Uterus (tissue), 4 donors: ENCODE measurements at places on chromosomes 13 and 19. TPM values are rescaled to one million over a fixed set of nuclear protein-coding genes. Genes with fewer than 3 reads are reported as not detected.

The C1QTNF9B gene
- total RNA-seq, result not detected

The NAA16 gene
- total RNA-seq, result 48.1 TPM

The SULT2A1 gene
- total RNA-seq, result not detected

The PSG4 gene
- total RNA-seq, result not detected

The NKG7 gene
- total RNA-seq, result not detected

The CRB3 gene
- total RNA-seq, result not detected

The KIR2DL3 gene
- total RNA-seq, result not detected

The CYP2F1 gene
- total RNA-seq, result not detected

The NANOS3 gene
- total RNA-seq, result not detected

DNA sequence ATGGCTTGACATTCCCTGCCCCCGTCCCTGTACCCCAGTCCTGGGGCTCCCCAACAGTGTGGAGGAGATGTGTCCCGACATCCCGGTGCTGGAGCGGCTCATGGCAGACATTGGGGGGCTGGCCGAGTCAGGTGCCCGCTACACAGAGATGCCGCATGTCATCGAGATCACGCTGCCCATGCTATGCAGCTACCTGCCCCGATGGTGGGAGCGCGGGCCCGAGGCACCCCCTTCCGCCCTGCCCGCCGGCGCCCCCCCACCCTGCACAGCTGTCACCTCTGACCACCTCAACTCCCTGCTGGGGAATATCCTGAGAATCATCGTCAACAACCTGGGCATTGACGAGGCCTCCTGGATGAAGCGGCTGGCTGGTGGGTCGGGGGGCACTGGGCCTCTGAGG, 83.8 kb downstream of the RYR1 start:
- H3K27me3 ChIP-seq, result no peaks in the 10 kb centered on the region
- no peaks in the 10 kb centered on the region for H3K4me1 ChIP-seq
- H3K4me3 ChIP-seq, result no peak overlapping the region

GRCh38 chr13:45718992-45719391, 16.9 kb downstream of the CBY2 start:
- no peaks in the 10 kb centered on the region for H3K4me1 ChIP-seq
- no peak overlapping the region for H3K4me3 ChIP-seq
- no peak overlapping the region for H3K27ac ChIP-seq
- no peaks in the 10 kb centered on the region for H3K36me3 ChIP-seq
- no peaks in the 10 kb centered on the region for H3K27me3 ChIP-seq

GRCh38 chr19:6616011-6616410, 25.1 kb upstream of the CD70 start:
- H3K36me3 ChIP-seq, result no peaks in the 10 kb centered on the region
- no peak for DNase-seq
- no peaks in the 10 kb centered on the region for H3K27me3 ChIP-seq
- H3K4me3 ChIP-seq, result no peak overlapping the region

GRCh38 chr13:30154931-30155330, 152.4 kb downstream of the KATNAL1 start:
- H3K27me3 ChIP-seq, result no peaks in the 10 kb centered on the region
- H3K4me1 ChIP-seq, result no peaks in the 10 kb centered on the region

GRCh38 chr19:5822181-5822844, 17.2 kb downstream of the FUT6 start:
- H3K4me3 ChIP-seq, result no peak overlapping the region
- no peaks in the 10 kb centered on the region for H3K27me3 ChIP-seq
- H3K27ac ChIP-seq, result no peak overlapping the region
- no peaks in the 10 kb centered on the region for H3K4me1 ChIP-seq
- DNase-seq, result no peak
- no peaks in the 10 kb centered on the region for H3K36me3 ChIP-seq

DNA sequence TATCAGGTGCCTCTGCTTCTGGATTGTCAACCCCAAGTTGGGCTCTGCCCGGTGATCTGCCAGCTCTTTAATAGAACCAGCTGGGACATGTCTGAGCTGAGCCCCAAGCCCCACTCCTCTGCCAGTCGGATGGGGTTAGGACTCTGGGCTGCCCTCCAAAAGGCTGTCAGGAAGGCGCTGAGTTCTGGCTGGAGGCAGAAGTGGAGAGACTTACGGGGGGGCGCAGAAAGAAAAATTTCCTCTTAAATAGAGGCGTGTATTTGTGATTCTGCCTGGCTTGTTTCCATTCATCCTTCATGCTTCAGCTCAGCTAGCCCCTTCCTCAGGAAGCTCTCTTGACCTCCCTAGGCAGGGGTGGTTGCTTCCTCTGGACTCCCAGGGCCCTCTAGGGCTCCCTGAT, 985 bp upstream of the KCNK6 start:
- H3K36me3 ChIP-seq, result no peaks in the 10 kb centered on the region
- peaks cover 14% of the 10 kb centered on the region for H3K4me1 ChIP-seq
- peak; percentile 33 for DNase-seq
- peak overlapping the region; percentile 3 for H3K27ac ChIP-seq
- H3K4me3 ChIP-seq, result no peak overlapping the region
- no peaks in the 10 kb centered on the region for H3K27me3 ChIP-seq

DNA sequence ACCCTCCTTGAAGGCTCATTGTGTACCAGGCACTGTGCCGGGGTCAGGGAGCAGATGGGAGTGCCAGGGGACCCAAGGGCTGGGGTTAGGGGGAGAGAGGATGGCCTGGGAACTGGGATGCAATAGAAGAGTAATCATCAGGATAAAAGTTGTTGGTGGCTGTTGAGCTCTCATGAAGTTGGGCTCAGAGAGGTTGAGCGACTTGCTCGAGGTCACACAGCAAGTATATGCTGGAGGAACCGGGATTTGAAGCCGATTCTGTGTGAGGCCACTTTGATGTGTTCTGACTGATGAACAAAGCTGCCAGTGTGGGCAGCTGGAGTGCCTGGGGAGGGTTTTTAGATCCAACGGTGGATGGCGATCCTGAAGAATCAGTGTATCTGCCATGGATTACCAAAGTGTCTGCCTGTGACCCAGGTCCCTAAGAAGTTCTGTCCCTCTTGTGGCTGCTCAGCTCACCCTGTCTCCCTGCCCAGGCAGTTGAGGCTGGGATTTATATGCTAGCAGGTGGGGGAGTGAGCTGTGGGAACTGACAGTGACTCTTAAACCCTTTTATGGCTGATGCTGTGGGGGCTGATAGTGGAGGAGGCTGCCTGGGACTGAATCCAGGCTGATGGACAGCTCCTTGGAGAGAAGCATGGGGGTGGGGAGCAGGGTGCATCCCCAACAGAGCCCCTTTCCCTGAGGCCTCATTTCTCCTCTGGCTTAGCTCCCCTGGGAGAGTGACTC, 8.3 kb downstream of the ARHGEF18 start:
- no peaks in the 10 kb centered on the region for H3K36me3 ChIP-seq
- no peaks in the 10 kb centered on the region for H3K4me1 ChIP-seq
- H3K27ac ChIP-seq, result peak overlapping the region; percentile 81
- peak overlapping the region; percentile 39 for H3K4me3 ChIP-seq
- peak; percentile 68 for DNase-seq

GRCh38 chr13:30148171-30148754, 159.1 kb downstream of the KATNAL1 start:
- H3K36me3 ChIP-seq, result no peaks in the 10 kb centered on the region
- no peak overlapping the region for H3K4me3 ChIP-seq
- H3K27ac ChIP-seq, result no peak overlapping the region
- peaks cover 4% of the 10 kb centered on the region for H3K4me1 ChIP-seq
- no peaks in the 10 kb centered on the region for H3K27me3 ChIP-seq
- no peak for DNase-seq

DNA sequence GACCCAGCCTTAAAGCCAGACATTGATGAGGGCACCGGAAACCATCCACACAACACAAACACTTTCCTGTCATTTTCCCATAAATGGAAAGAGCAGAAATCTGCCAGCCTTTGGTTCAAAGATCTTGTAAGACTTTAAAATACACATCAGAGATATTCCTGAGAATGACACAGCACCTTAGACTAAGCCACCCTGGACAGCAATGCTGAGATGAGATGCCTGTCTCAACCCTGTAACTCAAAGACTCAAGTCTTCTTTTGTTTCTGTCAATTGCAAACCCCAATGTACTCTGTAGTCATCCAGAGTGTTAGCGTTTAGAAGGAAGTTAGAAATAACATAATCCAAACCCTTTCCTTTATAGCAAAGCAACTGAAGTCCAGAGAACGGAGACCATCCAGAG, 119.2 kb downstream of the CCNA1 start:
- no peak for DNase-seq
- H3K27ac ChIP-seq, result no peak overlapping the region
- no peak overlapping the region for H3K4me3 ChIP-seq
- no peaks in the 10 kb centered on the region for H3K36me3 ChIP-seq
- H3K4me1 ChIP-seq, result no peaks in the 10 kb centered on the region

DNA sequence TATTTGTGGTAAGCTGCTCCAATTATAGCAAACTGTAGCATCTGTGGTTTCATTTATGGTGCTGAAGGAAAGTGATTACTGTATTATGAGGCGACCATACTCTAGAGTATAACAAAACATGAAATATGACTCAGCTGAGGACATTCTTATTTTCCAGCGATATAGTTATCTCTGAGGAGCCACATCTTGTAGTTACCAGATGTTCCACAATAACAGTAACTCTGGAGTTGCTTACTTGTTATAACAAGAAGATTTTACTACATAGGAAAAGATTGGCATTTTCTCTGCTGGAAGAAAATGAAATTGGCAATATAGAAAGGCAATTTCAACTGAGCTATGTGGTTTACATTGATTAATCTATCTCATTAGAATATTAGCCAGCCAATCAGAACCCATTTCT, 1634.2 kb downstream of the PCDH9 start:
- no peaks in the 10 kb centered on the region for H3K4me1 ChIP-seq
- no peak overlapping the region for H3K4me3 ChIP-seq
- H3K27ac ChIP-seq, result no peak overlapping the region
- no peak for DNase-seq
- H3K36me3 ChIP-seq, result no peaks in the 10 kb centered on the region

DNA sequence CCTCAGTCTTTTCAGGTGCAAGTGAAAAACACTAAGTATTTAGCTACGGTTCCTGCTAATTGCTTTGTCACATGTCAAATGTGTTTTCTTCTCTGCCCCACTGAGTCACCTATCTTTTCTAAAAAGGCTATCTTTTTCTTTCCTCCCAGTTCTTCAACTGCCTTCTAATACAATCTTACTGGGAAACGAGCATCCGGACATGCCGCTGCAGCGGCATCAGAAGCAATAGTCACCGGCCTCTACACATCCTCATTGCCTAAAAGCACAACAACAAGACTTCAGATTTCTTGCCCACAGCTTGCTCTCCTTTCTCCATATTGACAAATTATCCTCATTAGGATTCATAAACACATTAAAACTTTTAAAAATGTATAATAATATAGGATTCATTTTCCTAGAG, 1.2 kb downstream of the PCDH9 start:
- no peak overlapping the region for H3K27ac ChIP-seq
- H3K4me1 ChIP-seq, result no peaks in the 10 kb centered on the region
- no peak overlapping the region for H3K4me3 ChIP-seq
- DNase-seq, result no peak
- no peaks in the 10 kb centered on the region for H3K27me3 ChIP-seq
- no peaks in the 10 kb centered on the region for H3K36me3 ChIP-seq

DNA sequence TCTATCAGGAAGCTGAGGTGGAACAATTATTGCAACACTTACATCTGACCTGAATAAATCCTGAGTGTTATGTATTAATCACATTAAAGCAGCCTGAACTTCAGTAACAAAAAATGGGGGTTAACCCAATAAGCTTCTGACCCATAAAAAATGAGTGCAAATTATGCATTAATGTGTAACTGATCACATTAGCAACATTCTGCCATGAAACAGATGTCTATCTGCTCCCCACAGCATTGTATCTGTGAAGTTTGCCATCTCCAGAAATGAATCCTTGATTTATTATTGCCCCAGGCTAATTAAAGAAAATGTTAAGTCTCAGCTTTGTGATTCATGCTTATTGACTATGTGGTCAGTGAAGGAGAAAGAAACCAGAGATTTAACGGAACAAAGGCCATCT, 304.9 kb downstream of the PCDH20 start:
- H3K27me3 ChIP-seq, result no peaks in the 10 kb centered on the region
- no peaks in the 10 kb centered on the region for H3K4me1 ChIP-seq
- no peak for DNase-seq
- no peak overlapping the region for H3K27ac ChIP-seq

- no peaks in the 10 kb centered on the region for H3K4me1 ChIP-seq
- no peak for DNase-seq
- no peak overlapping the region for H3K27ac ChIP-seq
- H3K36me3 ChIP-seq, result no peaks in the 10 kb centered on the region
- H3K4me3 ChIP-seq, result no peak overlapping the region
- no peaks in the 10 kb centered on the region for H3K27me3 ChIP-seq
These were observed 2.7 kb downstream of the SLITRK1 start for GRCh38 chr13:83879431-83880171.

GRCh38 chr19:16374436-16374835, 49.8 kb downstream of the KLF2 start:
- H3K4me1 ChIP-seq, result peaks cover 15% of the 10 kb centered on the region
- no peaks in the 10 kb centered on the region for H3K27me3 ChIP-seq
- no peak overlapping the region for H3K4me3 ChIP-seq
- no peaks in the 10 kb centered on the region for H3K36me3 ChIP-seq

GRCh38 chr19:1647501-1648458, 4.6 kb downstream of the TCF3 start:
- no peaks in the 10 kb centered on the region for H3K36me3 ChIP-seq
- H3K4me3 ChIP-seq, result no peak overlapping the region
- no peaks in the 10 kb centered on the region for H3K4me1 ChIP-seq
- no peaks in the 10 kb centered on the region for H3K27me3 ChIP-seq

DNA sequence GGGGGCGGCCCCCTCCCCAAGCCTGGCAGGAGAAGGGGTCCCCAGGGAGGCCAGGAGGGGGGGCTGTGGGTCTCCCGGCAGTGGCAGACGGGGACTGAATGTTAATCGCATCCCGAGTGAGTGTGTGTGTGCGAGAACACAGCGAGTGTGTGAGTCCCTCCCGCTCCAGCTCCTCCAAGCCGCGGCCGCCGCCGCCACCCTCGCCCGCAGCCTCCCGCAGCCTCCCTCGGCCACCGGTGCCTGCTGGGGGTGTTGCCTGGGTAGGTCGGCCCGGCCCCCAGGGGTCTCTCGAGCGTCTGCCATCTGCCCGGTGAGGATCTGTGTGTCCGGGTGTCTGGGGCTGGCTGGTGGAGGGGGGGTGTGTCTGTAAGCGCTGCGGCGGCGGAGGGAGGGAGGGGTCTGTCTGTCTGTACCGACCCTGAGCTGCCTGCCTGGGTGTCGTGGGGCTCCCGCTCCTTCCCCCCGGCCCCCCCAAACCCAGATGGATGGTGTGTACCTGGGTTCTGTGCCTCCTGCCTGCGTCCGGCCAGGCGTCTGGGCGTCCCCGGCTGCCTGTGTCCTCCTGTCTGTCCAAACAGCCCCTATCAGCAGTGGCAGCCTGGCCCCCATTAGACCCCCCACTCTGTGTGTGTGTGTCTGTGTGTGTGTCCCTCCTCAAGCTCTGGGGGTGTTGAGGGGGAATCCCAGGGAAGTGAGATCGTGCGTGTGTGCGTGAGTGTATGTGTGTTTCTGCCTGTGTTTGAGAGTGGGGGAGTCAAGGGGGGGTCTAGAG, at the start of gene GRIN2D:
Gene GRIN2D (plus strand): TSS at position 110 of the 772 bp plus-strand sequence. CDS start 4,725 bp downstream, outside the sequence.
- H3K27me3 ChIP-seq, result peaks cover 44% of the 10 kb centered on the region
- H3K27ac ChIP-seq, result no peak within 1 kb of the TSS
